Left lobe of liver (tissue), 2 donors: ENCODE measurements at places on chromosomes 1 and 21.

DNA sequence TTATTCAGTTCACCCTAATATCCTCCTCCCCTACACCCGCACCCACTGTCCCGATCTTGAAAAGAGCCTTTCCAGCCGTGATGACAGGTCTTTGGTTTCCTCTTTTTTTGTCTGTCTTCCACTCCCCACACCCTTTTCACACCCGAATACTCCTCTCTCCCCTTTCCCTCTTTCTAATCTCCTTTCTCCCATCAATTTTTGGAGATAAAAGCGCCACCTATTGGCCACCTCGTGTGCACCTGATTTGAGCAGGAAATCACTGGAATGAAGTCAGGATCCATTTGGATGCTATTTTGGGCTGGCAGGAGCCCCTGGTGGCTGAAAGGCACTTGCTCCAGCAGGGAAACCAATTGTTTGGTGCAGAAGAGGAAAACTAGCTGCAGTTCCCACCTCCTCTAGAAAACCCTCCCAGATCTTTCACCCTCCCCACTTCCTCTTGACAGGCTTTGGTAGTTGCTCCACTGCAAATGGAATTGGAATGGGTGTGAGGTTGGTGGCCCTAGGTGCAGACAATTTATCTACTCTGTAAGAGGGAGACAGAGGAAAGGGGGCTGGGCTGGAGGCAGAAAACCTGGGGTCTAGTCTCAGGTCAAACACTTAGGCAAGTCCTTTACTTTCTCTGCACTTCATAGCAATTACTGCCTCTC is 8.4 kb downstream of the FOXE3 start:
- DNase-seq = no peak

DNA sequence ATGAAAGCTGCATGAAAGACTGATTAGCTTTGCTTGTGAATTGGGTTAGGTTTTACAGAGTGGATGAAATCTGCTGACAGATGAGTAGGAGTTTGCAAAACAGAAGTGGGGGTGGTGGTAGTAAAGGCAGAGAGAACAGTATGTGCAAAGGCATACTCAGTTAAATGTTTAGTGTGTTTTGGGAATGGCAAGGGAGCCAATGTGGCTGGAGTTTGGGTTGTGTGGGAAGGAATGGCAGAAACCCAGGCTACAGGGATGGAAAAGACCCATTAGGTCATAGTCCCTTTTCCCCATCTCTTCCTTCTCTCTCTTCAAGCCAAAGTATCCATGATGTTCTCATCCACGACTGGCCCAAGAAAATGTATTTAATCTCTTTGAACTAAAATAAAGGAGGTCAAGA is 362.2 kb upstream of the LYPLAL1 start:
- DNase-seq = no peak

DNA sequence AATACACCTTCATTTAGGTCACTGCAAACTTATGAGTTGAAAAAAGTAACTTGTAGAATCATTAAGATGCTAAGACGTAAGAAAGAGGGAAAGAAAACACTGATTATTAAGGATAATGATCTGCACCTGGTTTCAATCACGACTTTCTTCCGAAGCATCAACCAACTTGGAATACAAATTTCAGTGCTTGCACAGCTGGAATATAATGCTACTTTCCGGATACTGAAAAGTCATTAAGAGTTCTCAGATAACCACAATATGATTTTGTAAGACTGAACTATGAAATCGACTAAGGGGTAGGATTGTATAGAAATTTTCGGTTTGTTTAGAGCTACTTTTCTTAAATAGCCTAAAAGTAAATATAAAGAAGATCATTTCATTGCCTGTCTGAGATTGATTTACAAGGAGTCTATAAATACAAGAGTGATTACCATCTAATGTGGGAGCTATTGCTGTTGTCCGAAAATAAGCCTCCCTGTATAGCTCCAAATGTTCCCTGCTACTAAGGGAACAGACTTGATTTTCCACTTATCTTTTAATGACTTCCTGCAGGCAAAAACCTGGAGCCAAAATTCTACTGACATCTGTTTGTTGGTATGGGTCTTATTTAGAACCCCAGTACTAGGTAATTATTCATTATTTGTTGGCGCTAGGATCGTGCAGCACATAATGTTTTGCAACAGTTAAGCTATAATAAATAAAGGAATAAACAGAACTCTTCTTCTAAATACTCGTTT is 673.3 kb downstream of the KCNT2 start:
- no peak for DNase-seq

DNA sequence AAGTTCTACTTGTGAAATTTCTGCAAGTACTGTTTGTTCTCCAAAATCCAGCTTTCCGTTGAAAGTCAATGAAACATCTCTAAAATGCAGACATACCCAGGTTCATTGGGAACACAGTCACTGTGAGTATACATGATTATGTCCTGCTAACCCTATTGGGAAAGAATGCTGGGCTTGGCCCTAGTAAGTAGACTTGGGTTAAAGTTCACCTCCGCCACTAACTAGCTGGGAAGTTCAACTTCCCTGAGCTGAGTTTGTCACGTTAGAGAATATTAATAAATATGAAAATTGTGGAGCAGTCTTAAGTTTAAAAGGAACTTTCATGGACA is 10.5 kb upstream of the PGD start:
- DNase-seq = no peak

DNA sequence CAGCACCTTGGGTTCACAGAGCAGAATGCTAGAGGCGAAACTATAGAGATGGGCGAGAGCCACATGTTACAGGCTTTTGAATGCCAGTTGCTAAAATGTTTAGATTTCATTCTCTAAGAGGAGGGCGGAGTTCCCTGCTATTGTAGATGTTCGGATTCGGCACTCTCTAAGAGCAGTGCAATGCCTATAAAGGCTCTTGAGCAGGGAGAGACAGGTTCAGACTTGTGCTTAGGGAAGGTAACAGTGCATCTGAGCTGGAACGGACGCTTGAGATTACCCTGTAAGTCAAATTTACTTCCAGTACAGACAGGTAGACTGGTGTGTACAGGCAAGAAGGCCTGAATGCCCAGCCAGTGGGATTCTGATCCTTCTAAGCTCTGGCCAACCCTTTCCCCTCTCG is 15.3 kb downstream of the LURAP1 start:
- no peak for DNase-seq

GRCh38 chr1:10484521-10484920 is 9.8 kb downstream of the PEX14 start:
- no peak for DNase-seq

GRCh38 chr1:109089242-109090015 is 1.1 kb upstream of the TMEM167B start:
- peak; percentile 91 for DNase-seq

GRCh38 chr1:174072581-174072980 is 50.4 kb upstream of the RC3H1 start:
- DNase-seq = no peak

- no peak for DNase-seq
Observed at GRCh38 chr1:225458222-225458631, 30.4 kb upstream of the LBR start.

GRCh38 chr1:20318521-20318920 is 27.8 kb downstream of the VWA5B1 start:
- DNase-seq = no peak

GRCh38 chr1:55232448-55233144 is 17.4 kb upstream of the USP24 start:
- no peak for DNase-seq

GRCh38 chr1:226784081-226785049 is 45.3 kb upstream of the ITPKB start:
- DNase-seq = no peak

- DNase-seq = no peak
Observed at GRCh38 chr1:170789063-170789462, 125.1 kb downstream of the PRRX1 start.

GRCh38 chr1:39866767-39867166 is 16.5 kb downstream of the TRIT1 start:
- no peak for DNase-seq

DNA sequence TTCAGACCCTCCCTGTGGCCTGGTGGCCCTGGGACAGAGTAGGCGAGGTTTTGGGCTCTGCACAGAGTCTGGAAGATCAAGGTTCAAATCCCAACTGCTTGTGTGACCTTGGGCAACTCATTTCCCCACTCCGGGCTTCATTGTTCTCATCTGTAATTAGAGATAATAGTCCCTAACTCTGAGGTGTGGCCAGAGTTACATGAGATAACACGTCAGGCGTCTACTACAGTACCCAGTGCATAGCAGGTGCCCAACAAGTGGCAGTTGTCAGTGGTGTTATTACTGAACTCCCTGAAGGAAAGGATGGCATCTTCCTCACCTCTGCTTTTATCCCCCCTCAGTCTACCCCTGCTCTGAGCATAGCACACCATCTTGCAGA is 20.8 kb downstream of the RAP1GAP start:
- no peak for DNase-seq
